HT-29 (cell line): ENCODE measurements at places on chromosomes 2 and 18. TPM values are rescaled to one million over a fixed set of nuclear protein-coding genes. Genes with fewer than 3 reads are reported as not detected.

DNA sequence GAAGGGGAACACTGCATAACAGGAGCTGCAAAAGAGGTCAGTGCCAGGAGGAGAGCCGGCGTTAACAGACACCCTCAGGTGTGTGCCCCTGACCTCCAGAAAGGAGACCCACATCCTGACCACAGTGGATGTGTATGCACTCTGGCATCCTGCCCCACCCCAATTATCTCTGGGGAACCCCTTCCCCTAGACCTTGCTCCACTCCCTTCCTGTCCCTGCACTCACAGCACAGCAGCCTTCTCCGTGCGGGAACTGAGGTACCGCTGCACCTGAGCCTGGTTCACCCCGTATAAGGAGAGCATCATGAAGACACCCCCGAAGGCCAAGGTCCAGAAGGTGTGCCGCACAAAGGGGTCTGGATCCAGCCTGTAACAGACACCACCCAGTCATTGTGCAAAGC, 7.3 kb upstream of the ATRAID start:
- DNase-seq = no peak

The RAB1A gene
- total RNA-seq = 89.5 and 97.9 TPM in 2 replicates

The ADGRF3 gene
- total RNA-seq = 0.16 and 0.28 TPM in 2 replicates

The XDH gene
- total RNA-seq = 0.28 and 0.81 TPM in 2 replicates

GRCh38 chr2:14616342-14616741, 16.2 kb upstream of the LRATD1 start:
- no peak for DNase-seq

DNA sequence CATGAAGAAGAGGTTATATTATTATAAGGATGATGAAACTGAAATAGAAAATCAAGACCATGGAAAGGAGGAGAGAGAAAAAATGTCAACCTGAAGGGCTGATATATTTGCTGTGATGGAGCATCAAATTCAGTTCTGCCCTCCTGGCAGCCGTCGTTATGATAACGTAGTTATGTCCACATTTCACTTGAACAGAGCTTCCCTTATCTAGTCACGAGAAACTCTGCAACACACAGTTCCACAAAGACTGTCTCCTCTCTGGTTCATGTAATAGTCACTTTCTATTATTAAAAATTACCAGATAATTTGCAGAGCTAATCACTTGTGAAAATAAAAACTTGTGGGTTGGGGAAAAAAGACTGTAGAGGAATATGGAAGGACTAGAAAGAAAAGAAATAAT, 19.5 kb upstream of the RBMS1 start:
- DNase-seq = no peak

DNA sequence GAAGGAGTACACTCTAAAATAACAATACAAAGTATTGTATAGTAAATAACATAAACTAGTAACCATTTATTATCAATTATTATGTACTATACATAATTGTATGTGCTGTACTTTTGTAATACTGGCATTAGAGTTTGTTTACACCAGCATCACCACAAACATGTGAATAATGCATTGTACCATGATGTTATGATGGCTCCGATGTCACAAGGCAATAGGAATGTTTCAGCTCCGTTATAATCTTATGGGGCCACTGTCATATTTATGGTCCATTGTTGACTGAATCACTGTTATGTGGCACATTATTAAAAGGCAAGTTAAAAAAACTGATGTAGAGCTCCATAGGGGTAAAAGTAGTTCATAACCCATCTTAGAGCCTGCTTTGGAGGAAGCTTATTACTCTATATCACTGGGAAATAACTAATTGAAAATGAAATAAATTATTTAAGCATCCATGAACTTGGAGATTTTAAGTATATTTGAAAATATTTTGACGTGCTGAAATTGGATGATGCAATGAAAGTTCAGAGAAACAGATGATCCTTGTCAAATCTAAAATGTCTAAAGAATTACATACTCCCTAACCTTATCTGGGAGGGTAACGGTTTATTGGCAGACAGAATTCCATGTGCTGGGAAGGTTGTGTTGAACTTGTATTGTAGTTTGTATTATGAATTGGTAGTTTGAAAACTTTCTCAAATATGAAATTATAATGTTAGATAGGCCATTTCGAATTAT, 2.4 kb downstream of the SKA1 start:
- no peak for DNase-seq

The FOXI3 gene
- not detected in 2 replicates for total RNA-seq

GRCh38 chr2:165627470-165627869, 158.0 kb downstream of the CSRNP3 start:
- DNase-seq = no peak

DNA sequence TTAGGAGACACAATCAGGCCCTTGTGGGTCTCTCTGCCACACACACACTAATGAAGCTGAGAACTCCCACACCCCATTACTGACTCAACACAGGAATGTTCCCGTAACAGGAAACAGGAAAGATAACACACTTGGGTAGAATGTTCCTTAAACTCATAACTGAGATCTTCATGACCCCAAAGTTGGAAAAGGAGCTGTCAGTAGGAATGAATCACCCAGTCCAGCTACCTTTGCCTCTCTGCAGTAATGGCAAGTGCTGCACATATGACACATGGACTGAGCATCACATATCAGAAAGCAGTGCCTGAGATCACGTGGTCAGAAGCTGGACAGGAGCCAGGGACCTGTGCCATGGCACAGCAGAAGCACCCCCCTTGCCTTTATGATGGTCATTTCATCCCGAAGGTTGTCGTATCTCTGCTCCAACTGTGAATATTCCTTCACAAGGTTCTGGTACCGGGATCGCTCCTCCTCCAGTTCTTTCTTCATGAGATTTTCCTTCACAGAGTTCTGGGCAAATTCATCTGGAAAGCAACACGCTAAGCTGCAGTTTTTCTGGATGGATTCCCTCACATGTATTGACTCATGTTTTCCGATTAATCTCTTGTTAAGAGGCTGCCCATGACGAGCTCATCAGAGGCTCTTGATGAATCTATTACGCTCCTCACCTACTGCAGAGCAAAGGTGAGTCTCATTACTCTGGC, 65.4 kb upstream of the ACAA2 start:
- DNase-seq = no peak

GRCh38 chr18:48123324-48123723, 192.9 kb upstream of the SMAD2 start:
- DNase-seq = no peak
